Hematopoietic multipotent progenitor cell (in vitro differentiated cells): ENCODE measurements at places on chromosomes 2 and 18.

GRCh38 chr2:233676046-233676445 is 4.3 kb downstream of the UGT1A9 start:
- no peak for DNase-seq

DNA sequence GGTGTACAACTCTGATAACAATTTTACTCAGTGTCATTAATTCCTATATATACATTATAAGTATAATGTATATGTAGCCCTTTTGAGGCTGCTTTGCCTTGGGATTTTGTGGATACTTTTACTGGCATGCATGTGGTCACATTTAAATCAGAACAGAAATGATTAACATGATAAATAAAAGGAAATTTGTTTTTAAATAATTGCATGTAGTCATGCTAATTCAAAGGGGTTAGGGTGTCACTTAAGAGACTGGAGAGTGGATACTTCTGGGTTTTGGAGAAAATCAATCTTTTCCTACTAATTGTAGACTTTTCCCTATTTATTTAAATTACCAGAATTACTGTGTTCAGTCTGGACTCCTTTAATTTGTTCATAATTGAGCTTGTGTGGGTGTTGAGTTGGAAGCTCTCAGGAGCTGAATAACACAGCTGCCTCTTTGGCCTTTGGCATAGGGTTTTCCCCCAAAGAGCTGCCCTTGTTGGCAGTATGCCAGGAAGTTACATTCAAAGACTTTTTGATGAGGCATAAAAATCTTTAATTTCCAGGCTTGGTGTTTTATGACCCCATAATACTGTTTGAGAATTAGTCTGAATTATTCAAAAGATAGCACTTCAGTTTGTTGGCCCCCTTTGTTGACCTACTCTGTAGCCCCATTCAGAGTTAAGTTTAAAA is 484.7 kb upstream of the NRP2 start:
- DNase-seq, result no peak

- DNase-seq, result no peak
Observed at GRCh38 chr2:217413193-217413592, 553.3 kb upstream of the TNP1 start.

DNA sequence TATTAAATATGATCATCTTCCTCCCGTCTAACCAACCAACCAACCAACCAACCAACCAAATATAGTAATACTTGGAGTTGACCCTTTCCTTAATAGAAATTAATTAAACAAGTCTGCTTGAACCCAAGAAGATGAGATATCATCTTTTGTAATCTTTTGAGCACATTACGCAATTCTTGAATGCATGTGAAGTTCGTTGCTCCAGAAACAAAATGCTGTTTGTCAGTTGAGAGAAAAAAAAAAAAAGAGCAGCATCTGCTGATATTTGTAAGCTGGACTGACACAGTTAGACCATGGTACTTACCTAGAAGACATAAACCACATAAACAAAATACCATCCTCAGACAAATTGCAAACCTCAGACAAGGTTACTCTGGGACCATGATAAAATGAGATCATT is 9.2 kb upstream of the SERPINB2 start:
- DNase-seq, result no peak

GRCh38 chr2:192574552-192574951 is 379.8 kb upstream of the TMEFF2 start:
- no peak for DNase-seq

DNA sequence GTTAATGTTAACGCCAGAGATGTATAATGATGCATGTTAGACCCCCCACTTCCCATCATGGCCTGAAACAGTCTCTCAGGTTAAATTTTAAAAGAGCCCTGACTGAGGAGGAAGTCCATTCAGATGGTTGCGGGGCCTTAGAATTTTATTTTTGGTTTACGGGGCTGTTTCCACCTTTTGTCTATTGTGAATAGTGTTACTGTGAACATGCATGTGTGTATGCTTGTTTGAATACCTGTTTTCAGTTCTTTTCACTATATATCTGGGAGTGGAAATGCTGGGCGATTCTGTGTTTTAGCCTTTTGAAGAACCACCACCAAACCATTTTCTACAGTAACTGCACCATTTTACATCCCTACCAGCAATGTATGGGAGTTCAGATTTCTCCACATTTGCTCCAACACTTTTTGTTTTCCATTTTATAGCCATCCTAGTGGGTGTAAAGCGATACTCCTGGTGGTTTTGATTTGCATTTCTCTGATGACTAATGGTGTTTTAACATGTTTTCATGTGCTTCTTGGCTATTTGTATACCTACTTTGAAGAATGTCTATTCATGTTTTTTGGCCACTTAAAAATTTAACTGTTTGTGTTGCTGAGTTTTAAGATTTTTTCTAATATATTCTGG is 133.0 kb downstream of the MYO3B start:
- DNase-seq, result no peak

GRCh38 chr2:20515290-20516220 is 68.7 kb downstream of the RHOB start:
- no peak for DNase-seq

DNA sequence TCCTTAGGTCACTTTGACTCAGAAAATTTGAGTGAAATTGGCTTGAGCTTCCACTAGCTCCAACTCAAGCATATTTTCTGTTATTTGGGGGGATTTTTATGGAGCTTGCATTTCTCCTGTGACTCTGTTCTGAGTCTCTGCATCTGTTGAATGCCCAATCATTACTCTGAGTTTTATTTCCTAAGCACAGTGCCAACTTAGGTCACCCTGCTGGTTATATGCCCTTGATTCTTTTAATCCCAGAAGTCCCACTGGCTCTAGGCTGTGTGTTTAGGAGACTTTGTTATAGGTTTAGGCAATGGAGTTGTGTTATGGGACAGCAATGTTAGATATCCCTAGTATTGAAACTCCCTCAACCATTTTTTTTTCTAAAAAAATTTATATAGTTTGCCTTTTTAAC is 198.2 kb upstream of the DTNA start:
- no peak for DNase-seq

- no peak for DNase-seq
Observed at GRCh38 chr18:75809926-75810255, 382.4 kb upstream of the SMIM21 start.

- DNase-seq, result no peak
Observed at GRCh38 chr18:2958819-2959298, 54.1 kb downstream of the LPIN2 start.

GRCh38 chr2:165105926-165106325 is 97.9 kb downstream of the SCN3A start:
- no peak for DNase-seq

- no peak for DNase-seq
Observed at GRCh38 chr2:234422273-234422732, 74.6 kb downstream of the ARL4C start.

DNA sequence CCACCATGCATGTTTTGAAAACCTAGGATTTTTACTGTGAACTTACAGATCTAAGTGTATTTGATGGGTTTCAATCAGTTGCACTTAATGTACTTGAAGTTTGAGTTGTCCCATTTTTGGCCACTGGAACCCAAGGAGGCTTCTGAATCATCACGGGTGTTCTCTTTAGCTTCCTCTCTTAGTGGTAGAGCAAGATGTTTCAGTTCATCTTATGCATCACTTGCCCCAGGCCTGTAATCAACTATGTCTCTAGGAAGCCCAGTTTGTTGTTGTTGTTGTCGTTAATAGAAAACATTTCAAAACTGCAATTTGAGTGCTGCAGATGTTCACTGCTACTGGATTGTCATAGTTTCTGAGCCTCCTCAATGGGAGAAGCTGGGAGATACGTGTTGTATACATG is 97.0 kb downstream of the FHOD3 start:
- no peak for DNase-seq

DNA sequence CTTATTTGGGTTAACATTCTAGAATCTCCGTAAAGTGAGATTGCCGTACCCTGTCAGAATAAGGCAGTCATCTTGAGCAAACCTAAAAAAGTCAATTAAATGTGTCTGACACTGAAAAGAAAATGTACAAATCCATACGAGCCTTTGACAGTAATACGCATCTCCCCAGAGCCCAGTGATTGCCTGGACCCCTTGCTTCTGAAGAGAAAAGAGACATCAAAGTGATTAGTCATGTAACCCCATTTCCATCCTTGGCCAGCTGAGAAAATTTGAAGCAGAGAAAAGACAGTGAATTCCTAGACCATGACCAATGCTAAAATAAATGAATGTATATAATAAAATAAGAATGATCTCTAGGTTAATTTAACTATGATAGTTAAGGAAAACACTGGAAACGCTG is 1499.4 kb downstream of the SUCLG1 start:
- DNase-seq, result no peak

DNA sequence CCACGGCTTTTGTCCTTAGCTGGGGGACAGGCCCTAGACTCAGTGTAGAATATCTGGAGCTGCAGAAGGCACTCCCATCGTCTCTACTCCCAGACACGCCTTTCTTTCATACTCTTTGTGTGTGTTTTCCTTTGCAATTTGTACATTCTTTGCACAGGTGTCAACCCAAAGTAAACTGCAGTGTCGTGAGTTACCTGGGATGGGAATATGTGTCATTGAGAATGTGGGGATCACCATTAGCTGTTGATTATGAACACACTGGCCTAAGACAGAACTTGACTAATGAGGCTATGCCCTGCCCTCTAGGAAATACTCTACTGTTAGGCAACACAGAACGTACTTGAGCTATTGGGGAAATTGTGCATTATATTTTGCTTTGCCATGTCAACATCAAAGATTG is 233.3 kb downstream of the SETBP1 start:
- DNase-seq, result no peak

GRCh38 chr18:54222922-54223567 is 1.4 kb downstream of the MBD2 start:
- no peak for DNase-seq

- DNase-seq, result no peak
Observed at GRCh38 chr2:241905716-241906377, 36.3 kb downstream of the RTP5 start.

- DNase-seq, result no peak
Observed at GRCh38 chr2:110770959-110771431, 38.6 kb downstream of the ACOXL start.

DNA sequence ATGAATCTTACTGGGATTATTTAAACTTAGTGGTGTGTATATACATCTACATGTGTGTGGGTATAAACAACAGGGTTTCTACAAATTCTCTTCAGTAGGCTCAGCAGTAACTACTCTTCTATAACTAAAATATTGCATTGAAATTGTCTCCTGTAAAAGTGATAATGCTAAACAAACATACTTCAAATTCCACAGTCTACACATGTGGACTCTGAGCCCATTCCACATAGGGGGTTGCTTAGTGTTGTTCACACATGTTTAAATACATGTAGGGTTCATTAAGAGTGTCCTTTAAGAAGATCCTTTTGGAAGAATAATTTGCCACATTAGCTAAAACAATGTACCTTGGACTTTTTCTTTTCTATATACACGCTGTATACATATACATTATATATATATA is 152.8 kb upstream of the VRK2 start:
- no peak for DNase-seq

GRCh38 chr2:173216051-173216450 is 138.6 kb upstream of the CDCA7 start:
- DNase-seq, result no peak

DNA sequence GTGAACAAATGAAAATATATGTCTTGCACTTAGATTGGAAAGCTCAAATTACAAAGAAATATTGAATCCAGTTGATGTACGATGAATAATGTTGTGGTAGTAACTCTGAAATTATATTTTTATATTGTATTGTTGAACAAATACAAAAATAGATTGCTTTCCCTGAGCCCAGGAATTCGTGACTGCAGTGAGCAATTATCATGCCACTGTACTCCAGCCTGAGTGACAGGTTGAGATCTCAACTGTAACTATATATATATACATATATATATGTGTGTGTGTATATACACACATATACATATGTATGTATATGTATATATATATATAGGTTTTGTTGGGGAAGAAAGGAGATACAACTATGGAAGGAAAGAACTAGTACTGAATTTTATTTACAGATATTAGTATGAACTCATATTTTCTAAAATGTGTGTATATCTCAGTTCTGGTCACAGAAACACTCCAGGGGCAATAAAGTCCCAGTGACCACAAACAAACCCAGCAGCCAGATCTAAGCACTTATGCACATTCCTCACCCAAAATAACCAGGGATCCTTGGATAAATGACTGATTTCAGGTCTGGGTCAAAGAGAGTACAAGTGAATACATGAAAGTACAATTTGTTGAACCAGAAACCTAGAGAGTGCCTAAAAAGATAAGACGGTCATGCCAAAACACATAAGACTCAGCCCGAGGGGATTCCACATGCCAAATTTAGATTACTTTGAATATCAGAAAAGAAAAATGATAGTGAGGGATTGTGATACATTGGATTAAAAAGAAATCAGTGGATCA is 146.3 kb downstream of the TMX3 start:
- DNase-seq, result no peak

DNA sequence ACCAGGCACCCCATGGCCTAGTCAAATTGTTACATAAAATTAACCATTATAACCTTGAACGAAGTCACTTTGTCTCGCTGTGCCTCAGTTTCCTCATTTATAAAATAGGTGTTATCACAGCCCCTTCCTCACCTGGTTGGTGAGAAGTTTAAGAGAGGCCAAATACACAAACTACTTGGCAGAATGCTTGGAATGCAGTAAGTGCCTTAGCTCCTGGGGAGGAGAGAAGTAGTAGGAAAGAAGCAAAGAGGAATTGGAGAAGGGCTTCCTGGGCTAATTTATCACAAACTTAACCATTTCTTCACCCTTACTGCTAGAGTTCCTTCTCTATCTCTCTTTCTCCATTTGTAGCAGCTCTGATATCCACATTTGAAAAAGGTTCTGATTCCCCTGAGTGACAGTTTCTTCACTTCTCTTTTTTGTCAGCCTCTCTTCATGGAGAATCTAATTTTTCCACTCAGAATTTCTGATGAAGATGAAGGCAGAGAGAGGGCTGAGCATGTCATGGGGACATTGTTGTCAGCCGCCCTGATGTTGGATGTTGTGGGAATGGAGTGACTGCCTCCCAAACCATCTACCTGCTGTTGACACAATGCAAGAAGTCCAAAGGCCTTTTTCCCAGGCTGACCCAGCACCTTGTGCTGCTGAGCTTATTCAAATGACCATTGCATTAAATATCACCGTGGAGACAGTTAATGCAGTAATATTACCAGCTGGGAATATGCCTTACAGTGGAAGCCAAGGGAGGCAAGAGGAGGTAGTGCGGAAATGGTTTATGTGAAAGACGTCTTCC is 60.4 kb downstream of the BOD1L2 start:
- DNase-seq, result no peak

GRCh38 chr18:65380571-65380970 is 370.2 kb upstream of the CDH7 start:
- DNase-seq, result no peak
